ENCODE measurements at places on chromosomes 12 and 14. TPM values are rescaled to one million over a fixed set of nuclear protein-coding genes. Genes with fewer than 3 reads are reported as not detected.

Gene CCDC196
- not detected for total RNA-seq

Gene PPP2R5E
- total RNA-seq: 18.4 TPM

Gene LHX5
- not detected for total RNA-seq

Gene ZC2HC1C
- total RNA-seq: 0.71 TPM

Gene CCDC197
- not detected for total RNA-seq

Gene STYX
- total RNA-seq: 17.7 TPM
